ENCODE measurements at places on chromosomes 11 and 22.

GRCh38 chr22:47816863-47817210 is 1054.4 kb downstream of the TBC1D22A start:
- DNase-seq, result no peak

- no peak for DNase-seq
Measured at GRCh38 chr11:121929581-121929980, 186.4 kb downstream of the BLID start.

GRCh38 chr11:43927925-43928707 is 14.3 kb upstream of the C11orf96 start:
- DNase-seq, result no peak

DNA sequence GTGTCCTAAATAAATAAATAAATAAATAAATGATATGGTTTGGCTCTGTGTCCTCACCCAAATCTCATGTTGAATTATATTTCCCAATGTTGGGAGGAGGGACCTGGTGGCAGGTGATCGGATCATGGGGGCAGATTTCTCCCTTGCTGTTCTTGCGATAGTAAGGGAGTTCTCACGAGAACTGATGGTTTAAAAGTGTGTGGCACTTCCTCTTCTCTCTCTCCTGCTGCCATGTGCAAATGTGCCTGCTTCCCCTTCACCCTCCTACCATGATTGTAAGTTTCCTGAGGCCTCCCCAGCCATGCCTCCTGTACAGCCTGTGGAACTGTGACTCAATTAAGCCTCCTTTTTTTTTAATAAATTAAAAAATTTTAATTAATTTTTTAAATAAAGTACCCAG is 138.2 kb downstream of the FBXO7 start:
- DNase-seq, result no peak

- no peak for DNase-seq
Measured at GRCh38 chr11:106208760-106209159, 131.3 kb downstream of the AASDHPPT start.

DNA sequence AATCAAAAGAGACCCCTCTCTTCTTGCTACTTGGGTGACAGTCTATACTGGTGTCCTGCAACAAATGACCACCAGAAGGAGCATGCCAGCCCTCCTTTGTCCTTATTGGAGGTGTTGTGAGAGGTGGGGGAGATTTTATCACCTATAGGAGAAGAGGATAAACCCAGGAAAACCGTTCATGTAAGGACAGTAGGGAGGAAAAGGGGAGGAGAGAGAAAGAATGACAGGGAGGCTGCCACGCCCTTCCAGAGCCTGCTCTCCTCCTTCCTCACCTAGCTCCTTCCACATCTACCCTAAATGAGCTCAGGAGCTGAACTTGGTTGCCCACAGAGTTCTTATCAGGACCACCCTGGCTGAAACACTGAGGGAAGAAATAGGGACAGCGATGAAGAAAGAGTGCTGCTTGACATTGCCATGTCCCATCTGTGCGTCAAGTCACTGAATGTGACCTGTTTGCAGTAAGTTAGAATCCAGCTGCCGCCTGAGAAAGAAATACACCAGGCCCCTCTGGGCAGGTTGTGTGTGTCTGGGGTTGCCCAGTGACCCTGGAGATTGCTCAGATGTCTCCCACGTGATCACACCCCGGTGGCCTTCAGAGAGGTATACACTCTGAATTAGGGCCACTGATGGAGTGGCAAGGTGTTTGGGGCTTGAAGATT is 40.4 kb upstream of the ETS1 start:
- DNase-seq, result peak; percentile 45

GRCh38 chr22:19674129-19674928 is 40.0 kb upstream of the SEPTIN5 start:
- no peak for DNase-seq

DNA sequence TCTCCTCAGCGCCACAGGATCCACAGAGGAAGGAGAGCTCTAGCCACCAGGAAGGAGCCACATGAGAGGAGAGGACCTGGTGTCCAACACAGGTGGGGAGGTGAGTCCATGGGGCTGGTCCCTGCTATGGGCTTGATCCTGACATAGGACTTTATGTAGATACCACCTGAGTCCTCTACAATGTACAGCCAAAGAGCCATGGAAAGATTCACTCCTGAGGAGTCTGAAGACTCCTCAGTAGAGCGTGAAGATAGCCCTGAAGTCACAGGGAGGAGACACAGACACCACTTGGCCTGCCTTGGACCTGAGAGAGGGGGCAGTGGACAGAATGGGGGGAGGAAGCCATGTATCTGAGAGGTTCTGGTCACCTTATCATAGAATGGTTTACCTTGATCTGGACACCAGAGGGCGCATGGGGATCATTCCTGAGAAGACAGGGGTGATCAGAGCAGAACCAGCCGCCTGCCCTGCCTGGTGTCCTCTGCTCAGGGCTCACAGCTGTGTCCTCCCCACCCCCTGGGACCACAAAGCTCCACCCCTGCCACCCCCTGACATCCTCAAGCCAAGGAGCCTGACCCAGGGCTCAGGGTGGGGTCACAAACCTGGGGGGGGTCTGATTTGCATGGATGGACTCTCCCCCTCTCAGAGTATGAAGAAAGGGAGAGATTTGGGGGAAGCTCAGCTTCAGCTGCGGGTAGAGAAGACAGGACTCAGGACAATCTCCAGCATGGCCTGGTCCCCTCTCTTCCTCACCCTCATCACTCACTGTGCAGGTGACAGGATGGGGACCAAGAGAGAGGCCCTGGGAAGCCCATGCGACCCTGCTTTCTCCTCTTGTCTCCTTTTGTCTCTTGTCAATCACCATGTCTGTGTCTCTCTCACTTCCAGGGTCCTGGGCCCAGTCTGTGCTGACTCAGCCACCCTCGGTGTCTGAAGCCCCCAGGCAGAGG is 77.0 kb downstream of the ZNF280B start:
- peak; percentile 84 for DNase-seq

GRCh38 chr11:80104191-80104590 is 663.4 kb upstream of the TENM4 start:
- no peak for DNase-seq

DNA sequence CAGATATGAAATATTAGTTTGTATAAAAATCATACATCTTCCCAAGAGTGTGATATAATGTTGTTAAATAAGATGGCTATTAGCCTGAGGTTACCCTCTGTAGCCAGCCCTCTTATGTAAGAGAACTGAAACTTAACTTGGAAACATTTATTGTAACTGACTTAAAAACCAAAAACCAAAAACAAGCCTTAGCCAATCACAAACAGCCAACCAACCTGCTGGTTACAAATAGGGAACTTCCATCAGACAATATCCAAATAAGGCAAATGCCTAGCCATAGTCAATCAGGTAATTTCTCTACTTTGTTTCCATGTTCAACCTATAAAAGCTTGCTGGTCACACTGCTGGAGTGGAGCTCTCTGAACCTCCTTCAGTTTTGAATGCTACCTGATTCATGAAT is 14.1 kb downstream of the KBTBD3 start:
- no peak for DNase-seq

GRCh38 chr11:67379061-67380058 is 6.0 kb upstream of the CLCF1 start:
- DNase-seq, result no peak

DNA sequence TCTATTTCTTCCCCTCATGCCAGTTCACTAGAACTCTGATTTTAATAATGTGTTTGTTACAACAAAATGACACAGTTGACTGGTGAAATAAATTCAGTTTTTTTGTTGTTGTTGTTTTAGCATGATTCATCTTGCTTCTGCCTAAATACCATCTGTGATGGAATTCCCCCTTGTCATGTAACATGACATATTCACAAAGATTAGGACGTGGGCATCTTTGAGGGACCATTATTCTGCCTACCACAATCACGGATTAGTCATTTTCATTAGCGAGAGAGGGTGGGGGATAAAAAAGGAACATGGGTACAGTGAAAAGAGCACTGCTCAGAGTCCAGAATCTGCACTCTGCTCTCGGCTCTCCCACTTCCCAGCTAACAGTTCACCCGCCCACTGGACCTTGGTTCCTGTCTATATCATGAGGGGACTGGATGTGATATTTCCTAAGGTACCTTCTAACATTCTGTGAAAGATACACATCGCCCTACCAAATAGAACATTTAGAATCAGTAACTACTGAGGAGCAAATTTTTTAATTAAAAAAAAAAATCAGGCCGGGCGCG is 11.3 kb downstream of the HTATIP2 start:
- DNase-seq, result no peak

DNA sequence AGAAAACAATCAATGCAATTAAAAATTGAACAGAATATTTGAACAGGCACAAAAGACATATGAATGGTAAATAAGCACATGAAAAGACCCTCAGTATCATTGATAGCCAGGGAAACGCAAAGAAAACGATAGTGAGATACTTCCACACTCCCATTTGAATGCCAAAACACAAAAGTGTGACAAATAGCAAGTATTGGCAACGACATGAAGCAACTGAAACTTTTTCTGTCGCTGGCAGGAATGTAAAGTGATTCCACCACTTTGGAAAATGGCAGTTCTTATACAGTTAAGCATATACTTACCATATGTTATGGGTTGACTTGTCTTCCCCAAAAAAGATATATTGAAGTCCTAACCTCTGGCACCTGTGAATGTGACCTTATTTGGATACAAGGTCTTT is 62.9 kb upstream of the NAV2 start:
- no peak for DNase-seq

- DNase-seq, result no peak
Measured at GRCh38 chr11:122642472-122642922, 13.0 kb upstream of the UBASH3B start.

DNA sequence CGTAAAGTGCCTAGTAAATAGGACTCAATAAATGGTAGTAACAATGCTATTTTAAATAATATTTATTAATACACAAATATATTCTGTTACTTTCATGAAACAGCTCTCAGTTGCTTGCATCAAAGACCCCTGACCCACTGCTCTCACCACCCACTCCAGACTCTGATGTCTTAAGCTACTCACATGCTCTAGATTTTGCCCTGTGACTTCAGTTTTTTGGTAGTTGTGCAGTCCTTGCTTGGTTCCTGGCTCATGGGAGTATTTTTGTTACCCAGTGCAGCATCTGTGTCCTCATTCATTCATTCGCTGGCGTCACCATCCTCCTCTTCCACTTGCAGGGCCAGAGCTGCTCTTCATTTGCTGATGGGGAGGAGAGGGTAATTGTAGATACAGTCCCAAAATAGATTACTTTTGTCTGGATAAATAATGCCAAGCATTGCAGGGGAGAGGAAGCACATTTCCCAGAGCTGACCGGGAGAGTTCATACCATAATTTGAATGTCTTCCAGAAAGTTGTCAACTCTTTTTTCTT is 12.7 kb downstream of the MRPL48 start:
- no peak for DNase-seq

DNA sequence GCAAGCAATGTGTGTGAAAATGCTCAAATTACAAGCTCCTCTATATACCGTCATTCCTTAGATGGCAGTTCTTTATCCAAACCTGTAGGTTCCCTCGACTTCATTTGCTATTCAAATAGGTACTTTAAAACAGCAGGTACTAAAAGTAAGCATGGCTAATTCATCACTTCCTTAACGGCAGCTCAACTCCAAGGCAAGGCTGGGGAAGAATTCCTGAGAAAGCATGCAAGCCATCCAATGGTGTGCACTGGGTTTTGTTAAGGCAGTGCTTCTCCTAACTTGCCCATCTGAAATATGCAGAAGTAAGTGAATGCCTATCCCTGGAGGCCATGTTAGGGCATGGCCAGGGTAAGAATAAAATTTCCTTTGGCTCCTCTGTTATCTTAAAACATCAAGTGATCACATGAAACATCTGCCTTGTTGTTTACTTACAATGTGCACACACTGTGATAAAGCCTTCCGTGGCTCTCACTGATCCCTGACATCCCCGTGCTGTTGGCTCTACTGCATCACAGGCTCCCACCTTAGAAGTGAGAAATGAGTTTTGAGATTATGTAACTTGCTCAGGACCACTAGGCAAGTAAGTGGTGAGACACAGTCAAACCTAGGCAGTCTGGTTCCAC is 52.1 kb downstream of the SMCO4 start:
- no peak for DNase-seq

GRCh38 chr22:35206889-35207288 is 50.4 kb upstream of the HMGXB4 start:
- no peak for DNase-seq

DNA sequence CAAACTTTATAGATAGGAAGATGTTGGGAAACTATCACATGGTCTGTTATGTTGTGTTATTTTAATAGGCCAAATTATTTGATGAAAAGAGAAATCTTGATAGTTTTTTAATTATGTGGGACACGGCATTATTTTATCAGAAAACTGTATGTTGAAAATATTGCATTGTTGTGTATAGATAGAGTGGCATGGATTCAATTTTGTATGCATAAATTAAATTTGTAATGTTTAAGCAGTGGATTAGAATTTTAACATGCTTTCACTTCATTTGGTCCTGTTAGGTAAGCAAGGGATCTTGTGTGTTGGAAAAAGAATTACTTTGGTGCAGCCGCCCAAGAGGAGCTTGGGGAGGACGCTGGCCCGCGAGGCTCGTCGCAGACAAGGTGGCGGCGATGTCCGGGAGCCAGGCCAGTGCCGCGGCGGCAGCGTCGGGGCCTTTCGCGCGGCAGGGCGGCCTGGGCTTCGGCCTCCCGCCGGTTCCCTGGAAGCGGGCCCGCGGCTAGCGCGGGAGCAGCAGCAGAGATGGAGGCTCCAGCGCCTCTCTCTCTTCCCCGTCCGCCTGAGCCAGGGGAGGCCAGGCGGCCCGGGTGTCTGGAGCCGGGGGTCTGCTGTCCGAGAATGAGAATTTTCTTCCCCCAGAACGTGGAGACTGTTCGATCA is 82.7 kb downstream of the GGT1 start:
- DNase-seq, result no peak

GRCh38 chr11:12404436-12404835 is 27.1 kb downstream of the PARVA start:
- no peak for DNase-seq

DNA sequence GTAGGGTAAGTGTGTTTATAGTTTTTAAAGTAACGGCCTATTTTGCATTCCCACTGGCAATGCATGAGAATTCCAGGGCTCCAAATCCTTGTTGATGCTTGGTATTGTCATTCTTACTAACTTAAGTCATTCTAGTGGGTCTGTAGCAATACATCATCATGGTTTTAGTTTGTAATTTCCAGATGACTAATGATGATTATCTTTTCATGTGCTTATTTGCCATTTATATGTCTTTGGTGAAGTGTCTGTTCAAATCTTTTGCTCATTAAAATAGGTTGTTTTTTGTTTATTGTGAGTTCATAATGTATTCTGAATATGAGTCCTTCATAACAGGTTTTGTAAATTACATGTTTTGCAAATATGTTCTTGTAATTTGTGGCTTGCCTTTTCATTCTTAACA is 31.2 kb downstream of the MTMR3 start:
- no peak for DNase-seq

Measured in GM10248 (cell line).